ENCODE measurements at places on chromosomes 16 and 17.

DNA sequence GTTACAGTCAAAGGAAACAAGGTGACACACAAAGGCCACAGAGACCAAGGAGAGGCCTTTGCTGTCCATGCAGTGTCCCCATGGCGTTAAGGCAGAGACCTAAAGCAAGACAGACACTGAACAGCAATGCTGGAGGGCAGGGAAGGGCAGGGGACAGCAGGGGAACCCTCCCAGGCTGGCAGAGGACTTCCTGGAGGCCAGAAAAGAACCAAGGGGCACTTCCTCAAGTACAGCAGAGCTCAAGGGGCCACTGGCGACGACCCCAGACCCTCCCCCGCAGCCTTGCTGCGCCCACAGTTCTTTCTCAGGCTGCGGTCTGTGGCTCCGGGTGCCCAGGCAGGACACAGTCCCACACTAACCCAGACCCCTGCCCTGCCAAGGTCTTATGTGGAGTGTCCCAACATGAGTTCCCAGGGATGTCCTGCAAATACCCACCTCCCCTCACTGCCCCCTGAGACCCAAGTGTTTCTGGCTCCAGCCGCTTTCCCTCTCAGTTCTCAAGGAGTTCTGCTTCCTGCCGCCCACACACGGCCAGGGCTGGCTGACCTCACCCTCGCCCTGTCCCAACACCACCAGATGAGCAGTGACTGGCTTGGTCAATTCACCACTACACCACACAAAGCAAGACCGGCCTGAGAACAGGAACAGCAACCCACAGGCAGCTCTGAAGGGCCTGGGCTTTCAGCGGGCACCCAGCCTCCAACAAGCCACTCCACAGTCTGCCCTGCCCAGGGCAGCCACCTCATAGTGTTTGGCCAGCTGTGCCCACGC, 4.2 kb downstream of the CLCN7 start:
- DNase-seq, result peak; percentile 79

GRCh38 chr16:55242667-55243066, 81.3 kb upstream of the IRX6 start:
- DNase-seq, result no peak

- no peak for DNase-seq
Observed at GRCh38 chr16:24758373-24758772, 28.9 kb downstream of the TNRC6A start.

GRCh38 chr16:30957456-30958174, at the start of gene SETD1A:
Gene SETD1A, plus strand, starts transcription at chr16:30957754. Its CDS starts 978 bp downstream, at chr16:30958732.
- peak; percentile 87 for DNase-seq

- DNase-seq, result no peak
Observed at GRCh38 chr16:75010427-75010826, 11.6 kb downstream of the ZNRF1 start.

DNA sequence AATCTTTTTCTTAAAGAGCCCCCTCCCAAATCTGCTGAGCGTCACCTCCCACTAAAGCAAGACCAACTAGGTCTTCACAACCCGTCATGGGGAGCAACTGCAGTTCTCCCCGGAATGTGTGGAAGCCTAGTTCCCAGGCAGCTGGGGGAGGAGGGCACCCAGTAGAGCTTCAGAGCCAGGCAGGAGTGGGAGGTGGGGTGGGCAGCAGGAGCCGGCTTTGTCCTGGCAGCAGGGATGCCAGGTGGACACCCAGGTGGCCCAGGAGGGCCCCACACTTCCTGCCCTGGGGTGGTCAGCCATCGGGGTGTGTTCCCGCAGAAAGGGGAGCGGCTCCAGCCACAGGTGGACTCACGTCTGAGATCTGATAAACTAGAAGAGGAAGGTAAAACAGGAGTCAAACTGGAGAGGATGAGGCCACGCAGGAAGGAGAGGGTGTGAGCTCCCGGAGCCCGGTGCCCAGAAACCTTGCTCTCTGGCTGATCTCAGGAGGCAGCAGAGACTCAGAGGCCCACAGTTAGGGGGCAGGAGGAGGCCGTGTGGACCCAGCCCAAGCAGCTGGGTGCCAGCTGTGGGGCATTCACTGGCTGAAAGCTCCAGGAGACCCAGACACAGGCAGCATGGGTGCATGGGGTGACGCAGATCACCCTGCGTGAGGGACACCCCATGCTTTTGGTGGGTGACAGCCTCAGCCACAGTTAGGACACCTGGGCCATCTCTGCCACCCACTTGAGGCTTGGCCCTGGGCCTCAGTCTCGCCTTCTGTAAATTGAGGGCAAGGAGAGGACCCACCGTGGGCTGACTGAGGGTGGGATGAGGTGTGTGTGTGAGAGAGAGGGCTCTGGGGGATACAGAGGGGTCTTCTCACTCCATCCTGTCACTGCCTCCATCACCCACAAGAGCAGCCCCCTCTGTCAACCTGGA, 260.8 kb upstream of the TNRC6C start:
- DNase-seq, result no peak

DNA sequence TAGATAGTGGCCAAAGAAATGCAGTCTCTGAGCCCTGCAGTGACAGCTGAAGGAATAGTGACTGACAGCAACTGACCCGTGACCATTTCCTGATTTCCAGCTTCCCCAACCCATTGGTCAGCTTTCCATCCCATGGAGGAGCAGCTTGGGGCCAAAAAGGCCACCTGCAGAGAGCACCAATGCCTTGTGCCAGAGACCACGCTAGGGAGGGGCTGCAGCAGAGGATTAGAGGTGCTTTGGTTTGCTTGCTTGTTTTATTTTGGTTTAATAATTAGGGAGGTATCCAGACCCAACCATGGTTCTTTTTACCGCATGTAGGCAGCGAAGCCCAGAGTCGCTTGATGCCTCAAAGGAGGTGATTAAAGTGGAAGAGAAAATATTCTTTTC, 61.3 kb upstream of the SIAH1 start:
- DNase-seq, result no peak

- peak; percentile 23 for DNase-seq
Observed at GRCh38 chr17:67602974-67603373, 114.8 kb upstream of the NOL11 start.

Measured in AML-193 (cell line).